ENCODE measurements at places on chromosomes 7 and 10.

GRCh38 chr10:47190802-47191450 is 109.1 kb upstream of the GDF10 start:
- DNase-seq, result no peak

- no peak for DNase-seq
These were observed 735 bp downstream of the JCAD start for GRCh38 chr10:30058570-30059132.

GRCh38 chr7:93830141-93830925 is 60.2 kb downstream of the TFPI2 start:
- DNase-seq, result no peak

- DNase-seq, result no peak
These were observed 44.4 kb downstream of the ATXN7L1 start for GRCh38 chr7:105831824-105832535.

DNA sequence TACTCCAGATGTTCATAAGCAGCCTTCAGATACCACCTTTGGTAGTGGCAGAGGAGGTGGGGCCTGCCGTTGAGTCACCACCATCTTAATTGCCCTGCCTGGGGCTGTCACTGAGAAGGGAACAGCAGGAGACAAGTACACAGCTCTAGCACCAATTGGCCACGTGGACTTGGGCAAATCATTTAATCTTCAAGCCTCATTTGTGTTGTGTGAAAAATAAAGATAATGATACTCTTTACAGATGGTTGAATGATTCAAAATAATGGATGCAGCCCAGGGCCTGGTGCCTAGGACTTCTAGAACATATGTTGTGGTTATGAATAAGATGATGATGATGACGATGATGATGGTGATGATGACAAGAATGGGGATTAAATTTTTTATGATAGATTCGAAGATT is 111.9 kb upstream of the ADAM12 start:
- no peak for DNase-seq

GRCh38 chr10:132132421-132132841 is 54.3 kb upstream of the DPYSL4 start:
- DNase-seq, result no peak

- DNase-seq, result no peak
These were observed 133.3 kb upstream of the KIF5B start for GRCh38 chr10:32189400-32190084.

All from activated CD4-positive, alpha-beta T cell treated with anti-CD3 and anti-CD28 coated beads for 36 hours (primary cell).